ENCODE measurements at places on chromosomes 12 and 14.

DNA sequence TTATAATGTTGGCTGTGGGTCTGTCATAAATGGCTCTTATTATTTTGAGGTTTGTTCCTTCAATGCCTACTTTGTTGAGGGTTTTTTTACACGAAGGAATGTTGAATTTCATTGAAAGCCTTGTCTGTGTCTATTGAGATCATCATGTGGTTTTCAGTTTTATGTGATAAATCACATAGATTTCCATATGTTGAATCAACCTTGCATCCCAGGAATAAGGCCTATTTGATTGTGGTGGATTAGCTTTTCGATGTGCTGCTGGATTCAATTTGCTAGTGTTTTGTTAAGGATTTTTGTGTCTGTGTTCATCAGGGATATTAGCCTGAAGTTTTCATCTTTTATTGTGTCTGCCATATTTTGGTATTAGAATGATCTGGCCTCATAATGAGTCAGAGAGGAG lies 27.6 kb downstream of the SLC2A13 start:
- no peak for DNase-seq

DNA sequence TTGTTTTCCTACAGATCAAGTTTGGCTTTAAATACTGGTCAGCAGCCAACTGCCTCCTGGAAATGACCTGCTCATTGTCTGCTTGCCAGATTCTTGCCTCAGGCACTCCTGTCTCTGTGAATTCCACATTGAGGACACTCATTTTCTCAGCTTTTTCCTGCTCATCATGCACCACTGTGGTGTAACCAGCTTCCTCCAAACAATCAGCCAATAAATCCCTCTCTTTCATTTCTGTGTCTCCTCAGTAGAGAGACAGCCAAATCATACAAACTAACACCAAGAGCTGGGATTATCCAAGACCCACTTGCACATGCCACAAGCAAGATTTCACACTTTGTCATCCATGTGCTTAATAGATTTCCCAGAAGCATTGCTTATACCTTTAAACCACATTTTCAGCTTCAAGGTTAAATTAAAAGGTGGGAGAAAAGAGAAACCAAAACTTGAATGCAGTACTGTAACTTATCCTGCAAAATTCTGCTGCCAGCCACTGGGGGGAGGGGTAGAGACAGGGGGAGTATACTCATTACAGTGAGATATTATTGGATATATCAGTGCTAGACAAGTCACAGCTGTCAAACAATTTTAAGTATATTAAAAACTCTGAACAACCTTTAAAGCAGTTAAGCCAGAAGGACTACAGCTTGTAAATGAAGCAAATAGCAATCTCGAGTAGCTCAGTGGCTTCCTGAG lies 105.0 kb downstream of the PPP2R5E start:
- DNase-seq: peak; percentile 85

DNA sequence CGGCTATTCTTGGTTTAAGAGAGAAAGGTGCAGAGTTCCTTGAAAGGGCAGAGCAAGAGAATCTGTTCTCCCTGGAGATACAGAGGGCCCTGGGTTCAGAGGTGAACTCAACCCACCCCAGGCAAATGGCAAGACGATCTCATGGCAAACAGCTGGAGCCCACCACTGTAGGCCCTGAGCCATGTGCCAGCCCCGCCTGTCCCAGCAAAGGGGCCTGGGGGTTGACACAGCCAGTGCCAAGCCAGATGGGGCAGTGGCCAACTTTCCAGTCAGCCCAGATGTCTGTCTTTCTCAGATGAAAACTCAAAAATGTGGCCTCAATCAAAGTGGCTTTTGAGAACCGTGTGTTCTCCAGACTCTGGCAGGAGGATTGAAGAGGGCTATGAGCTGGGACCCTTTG lies 51.8 kb downstream of the ISCA2 start:
- DNase-seq: no peak

GRCh38 chr14:26281280-26281998 lies 316.4 kb downstream of the NOVA1 start:
- no peak for DNase-seq

GRCh38 chr14:75273272-75274049 lies 5.2 kb upstream of the FOS start:
- no peak for DNase-seq

DNA sequence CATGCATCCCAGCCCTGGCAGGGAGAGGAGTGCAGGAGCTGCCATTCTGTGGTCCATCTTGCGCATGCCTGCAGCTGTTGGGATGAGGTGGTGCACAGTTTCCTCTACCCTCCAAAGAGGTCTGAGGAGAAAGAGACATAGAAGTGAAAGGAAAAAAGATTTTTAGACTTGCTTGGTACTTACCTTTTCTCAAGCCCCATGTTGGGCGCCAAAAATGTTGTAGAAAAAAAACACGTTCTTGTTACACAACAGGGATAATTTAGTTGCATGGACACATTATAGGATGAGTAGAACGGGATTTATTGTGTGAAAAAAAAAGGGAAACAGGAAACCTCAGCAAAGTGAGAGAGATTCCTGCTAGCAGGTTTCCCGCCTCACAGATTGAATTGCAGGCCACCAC lies 244.4 kb upstream of the GARIN2 start:
- DNase-seq: no peak

- no peak for DNase-seq
Observed at GRCh38 chr12:84157170-84157569, 755.4 kb downstream of the SLC6A15 start.
